ENCODE measurements at places on chromosomes 12 and 14. TPM values are rescaled to one million over a fixed set of nuclear protein-coding genes. Genes with fewer than 3 reads are reported as not detected.

MMP17 gene
- 2.7 TPM for polyA plus RNA-seq

KRT71 gene
- not detected for polyA plus RNA-seq

KRT2 gene
- not detected for polyA plus RNA-seq

NXPH4 gene
- 2.0 TPM for polyA plus RNA-seq
